ENCODE measurements at places on chromosomes 1 and 21.

GRCh38 chr1:87535551-87535950 is 206.9 kb downstream of the LMO4 start:
- DNase-seq, result no peak

DNA sequence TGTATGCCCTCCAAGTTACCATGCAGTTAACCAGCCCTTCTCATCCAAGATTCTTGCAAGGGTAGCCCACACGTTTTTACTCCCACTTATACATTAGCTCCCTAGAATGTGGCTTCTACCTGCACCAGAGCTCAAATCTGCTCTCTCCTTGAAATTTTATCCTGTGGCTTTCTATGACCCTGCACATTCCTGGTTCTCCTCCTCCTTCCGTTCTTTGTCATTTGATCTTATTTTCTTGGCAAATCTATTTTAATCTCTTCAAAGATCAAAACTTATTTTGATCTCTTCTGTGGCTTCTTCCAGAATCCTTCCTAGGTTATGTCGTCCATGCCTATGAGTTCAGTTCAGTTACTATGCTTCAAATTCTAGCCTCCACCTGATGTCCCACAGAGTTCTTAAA is 115.6 kb upstream of the GUCA2B start:
- DNase-seq, result no peak

GRCh38 chr1:169044296-169044695 is 62.2 kb upstream of the ATP1B1 start:
- DNase-seq, result peak; percentile 74

- DNase-seq, result no peak
Observed at GRCh38 chr1:3368711-3369445, 85.6 kb upstream of the ARHGEF16 start.

- no peak for DNase-seq
Observed at GRCh38 chr21:35202431-35202830, 153.3 kb upstream of the RUNX1 start.

DNA sequence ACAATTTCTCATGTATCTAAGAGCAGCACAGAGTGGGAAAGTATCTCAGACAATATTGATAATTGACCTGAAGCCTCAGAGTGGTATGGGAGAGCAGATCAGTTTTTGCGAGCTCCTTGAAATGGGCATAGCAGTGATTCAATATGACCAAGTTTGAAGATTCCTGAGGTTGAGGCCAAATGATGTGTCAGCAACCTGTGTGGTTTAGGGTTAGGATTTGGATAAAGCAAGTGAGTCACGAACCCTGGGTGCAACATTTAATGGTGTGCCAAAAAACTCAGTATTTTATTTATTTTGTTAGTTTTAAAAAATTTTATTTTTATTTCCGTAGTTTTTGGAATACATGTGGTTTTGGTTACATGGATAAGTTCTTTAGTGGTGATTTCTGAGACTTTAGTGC is 92.5 kb upstream of the C21orf91 start:
- DNase-seq, result no peak

GRCh38 chr1:244207935-244208244 is 156.8 kb downstream of the ZBTB18 start:
- no peak for DNase-seq

- no peak for DNase-seq
Observed at GRCh38 chr1:207649865-207650580, 5.1 kb downstream of the CR1L start.

DNA sequence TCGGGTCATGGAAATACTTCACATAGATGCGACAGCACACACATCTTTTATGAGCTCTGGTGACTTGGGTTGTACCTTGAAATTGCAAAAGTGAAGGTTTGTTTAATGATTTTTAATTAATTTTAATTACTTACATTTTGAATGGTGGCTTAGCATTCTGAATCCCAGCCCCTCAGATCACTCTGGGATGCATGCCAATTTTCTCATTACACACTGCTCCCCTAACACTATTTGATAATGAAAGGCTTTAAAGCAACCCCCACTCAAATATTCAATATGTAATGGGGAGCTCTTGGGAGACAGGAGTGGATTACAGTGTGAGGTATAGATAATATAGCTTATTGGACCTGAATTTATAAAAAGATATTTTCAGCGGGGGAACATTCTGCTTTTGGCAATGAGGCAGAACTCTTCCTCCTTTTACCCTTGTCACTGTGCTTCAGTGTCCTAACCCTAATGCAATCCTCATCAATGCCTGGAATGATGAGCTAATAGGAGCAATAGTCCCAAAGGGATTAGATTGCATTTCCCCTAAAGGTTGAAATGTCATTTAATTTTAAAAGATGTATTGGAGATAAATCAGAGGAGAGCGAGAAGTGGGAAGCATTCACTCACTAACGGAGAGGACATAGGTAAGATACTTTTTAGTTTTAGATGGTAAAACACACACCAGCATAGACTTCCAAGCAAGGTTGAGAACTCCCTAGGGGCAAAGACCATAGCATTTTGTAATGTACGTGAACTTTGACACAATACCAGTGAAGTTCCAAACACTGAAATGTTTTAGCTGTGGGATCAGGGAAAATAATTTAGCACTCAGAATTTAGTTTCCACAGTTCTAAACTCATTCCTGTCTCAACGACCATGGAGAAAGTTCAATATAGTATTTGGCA is 384.1 kb upstream of the PLXNA2 start:
- DNase-seq, result no peak

GRCh38 chr1:207352554-207352953 is 31.1 kb downstream of the CD55 start:
- no peak for DNase-seq

DNA sequence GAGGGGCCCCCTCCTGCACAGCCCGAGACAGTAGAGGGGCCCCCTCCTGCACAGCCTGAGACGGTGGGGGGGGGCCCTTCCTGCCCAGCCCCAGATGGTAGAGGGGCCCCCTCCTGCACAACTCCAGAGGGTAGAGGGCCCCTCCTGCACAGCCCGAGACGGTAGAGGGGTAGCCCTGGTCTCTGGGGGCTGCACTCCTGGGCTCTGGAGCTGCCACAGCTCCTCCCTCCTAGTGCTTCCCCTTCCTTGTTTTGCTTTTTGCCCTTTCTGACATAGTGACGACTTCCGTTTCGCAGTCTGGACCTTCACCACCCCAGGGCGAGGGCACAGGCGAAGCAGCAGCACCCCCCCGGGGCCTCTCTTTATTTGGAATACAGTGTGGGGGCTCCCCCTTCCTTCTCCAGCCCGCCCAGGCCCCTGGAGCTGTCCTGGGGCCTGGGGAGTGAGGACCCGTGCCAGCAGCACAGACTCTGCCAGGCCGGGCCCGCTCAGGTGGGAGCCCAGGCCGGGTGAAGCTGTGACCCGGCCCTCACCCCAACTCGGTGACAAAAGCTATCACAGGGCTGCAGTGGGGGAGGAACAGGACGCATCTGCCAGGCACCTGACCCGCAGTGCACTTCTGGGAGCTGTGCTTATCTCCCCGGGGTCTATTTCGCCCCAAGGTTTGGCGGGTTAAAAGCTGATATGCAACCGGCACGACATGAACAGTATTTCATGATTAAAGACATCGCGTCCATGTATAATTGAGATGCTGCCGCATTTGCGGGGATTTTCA is 1.1 kb upstream of the PRXL2B start:
- DNase-seq, result peak; percentile 80

DNA sequence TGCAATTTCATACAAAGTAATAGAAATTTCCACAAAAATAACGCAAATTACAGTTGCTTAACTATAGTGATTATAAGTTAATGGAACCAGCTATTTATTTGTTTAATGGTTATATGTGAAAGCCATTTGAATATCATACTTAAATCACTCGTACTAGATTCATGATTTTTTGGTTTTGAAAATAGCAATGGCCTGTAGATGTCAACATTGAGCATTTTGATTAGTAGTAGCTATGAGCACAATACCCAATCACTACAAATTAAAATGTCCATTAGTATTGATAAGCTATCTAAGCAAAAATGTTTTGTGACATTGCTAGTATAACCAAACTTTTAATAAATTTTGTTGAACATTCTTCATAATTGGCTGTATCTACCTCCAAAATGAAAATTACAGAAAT is 10.0 kb downstream of the COL24A1 start:
- DNase-seq, result no peak

GRCh38 chr1:154448331-154448811 is 43.2 kb downstream of the IL6R start:
- no peak for DNase-seq

DNA sequence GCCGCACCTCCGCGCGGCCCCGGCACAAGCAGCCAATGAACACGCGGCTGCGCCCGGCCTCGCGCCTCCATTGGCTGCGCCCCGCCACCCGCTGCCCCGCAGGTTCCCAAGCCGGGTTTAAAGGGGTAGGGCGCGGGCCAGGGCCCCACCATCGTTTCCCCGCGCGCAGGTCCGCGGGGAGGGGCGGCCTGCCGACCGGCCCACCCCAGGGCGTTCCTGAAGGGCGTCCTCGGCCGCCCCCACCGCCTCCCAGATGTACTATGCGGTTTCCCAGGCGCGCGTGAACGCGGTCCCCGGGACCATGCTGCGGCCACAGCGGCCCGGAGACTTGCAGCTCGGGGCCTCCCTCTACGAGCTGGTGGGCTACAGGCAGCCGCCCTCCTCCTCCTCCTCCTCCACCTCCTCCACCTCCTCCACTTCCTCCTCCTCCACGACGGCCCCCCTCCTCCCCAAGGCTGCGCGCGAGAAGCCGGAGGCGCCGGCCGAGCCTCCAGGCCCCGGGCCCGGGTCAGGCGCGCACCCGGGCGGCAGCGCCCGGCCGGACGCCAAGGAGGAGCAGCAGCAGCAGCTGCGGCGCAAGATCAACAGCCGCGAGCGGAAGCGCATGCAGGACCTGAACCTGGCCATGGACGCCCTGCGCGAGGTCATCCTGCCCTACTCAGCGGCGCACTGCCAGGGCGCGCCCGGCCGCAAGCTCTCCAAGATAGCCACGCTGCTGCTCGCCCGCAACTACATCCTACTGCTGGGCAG is at the start of gene OLIG1:
TSS of gene OLIG1 (plus strand) at position 148 of the 750 bp plus-strand sequence. CDS start at position 254, 106 bp downstream.
- peak; percentile 83 for DNase-seq

DNA sequence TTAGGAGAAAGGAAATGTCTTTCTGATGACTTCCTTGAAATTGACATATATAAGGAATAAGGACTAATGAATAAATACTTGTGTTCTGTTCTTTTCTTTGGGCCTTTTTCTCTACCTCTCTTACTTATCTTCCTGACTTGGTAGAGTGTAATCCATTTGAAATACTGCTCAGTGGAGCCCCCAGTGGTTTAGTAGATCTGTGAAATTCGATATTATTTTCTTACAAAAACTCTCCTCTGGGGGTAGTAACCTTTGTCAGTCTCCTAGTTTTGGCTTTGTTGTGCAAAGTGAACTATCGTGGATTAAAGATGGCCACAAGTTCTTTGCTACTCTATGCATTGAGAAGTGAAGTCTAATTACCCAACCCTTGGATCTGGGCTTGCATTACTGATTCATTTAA is 48.8 kb downstream of the DUSP10 start:
- DNase-seq, result no peak

DNA sequence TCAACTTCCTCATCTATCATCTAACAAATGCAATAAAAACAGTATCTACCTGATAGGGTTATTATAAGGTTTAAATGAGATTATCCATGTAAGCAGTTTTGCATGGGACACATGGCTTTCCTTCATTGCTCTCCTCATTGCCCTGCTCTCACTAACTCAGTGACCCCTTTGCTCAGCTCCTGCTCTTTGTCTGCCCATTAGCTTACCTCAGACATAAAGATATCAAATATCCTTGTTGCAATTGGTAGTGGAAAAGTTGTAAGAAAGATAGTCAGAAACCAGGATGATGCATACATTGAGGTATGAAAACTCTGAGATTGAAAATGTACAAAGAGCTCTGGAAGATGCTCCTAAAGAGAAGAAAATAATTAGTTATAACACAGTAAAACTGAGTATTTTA is 89.8 kb downstream of the EVI5 start:
- no peak for DNase-seq

DNA sequence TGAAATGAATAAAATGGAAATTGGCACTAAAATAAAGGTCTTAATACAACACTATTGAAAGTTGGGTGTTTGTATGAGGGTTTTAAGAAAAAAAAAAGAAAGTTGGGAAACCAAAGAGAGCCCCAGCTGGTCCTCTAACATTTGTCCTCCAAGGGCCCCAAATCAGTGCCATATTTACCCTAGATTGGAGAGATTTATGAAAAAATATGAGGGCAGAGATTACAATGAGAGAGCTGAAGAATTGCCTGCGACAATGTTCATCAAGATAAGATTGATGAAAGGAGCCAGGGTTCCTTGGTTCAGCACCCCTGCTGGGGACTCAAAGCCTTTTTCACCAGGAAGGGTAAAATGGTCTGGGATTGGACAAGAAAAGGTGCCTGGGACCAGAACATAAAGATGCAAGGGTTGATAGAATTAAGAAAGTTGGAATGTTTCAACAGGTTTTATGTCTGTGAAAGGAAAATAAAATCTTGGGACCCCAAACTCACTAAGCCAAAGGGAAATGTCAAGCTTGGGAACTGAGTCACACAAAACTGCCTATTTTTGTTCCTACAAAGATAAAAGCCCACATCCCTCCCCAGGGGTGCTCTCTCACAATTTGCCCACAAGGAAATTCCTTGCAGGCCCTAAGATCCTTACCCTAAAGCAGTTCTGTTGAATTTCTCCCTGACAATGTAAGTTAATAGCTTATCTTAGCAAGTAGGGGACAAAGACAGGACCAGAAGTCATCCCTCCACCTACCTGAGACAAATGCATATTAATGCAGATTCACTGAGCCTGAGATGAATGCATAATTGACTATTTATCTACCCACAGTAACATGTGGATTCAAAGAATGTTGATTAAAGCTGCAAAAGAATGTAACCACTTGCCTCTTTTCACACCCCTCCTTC is 26.8 kb downstream of the CBR1 start:
- DNase-seq, result no peak

DNA sequence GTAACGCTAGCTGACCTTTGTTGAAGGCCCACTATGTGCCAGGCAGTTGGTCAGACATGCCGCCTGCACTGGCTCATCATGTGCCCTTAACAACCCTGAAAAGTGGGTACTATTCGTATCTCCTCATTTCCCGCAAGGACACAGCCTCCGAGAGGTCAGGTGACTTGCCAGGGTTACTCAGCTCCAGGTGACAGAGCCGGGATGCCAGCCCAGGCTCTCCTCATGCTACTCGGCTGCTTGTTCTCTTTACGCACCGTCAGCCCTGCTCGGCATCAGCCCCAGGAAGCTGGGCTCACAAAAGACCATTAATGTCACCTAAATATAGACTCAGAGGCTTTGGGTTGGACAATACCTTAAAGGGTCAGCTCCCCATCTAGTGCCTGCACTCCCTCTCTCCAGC is 29.0 kb downstream of the GRHL3 start:
- DNase-seq, result no peak
